ENCODE measurements at places on chromosomes 2 and 18.

DNA sequence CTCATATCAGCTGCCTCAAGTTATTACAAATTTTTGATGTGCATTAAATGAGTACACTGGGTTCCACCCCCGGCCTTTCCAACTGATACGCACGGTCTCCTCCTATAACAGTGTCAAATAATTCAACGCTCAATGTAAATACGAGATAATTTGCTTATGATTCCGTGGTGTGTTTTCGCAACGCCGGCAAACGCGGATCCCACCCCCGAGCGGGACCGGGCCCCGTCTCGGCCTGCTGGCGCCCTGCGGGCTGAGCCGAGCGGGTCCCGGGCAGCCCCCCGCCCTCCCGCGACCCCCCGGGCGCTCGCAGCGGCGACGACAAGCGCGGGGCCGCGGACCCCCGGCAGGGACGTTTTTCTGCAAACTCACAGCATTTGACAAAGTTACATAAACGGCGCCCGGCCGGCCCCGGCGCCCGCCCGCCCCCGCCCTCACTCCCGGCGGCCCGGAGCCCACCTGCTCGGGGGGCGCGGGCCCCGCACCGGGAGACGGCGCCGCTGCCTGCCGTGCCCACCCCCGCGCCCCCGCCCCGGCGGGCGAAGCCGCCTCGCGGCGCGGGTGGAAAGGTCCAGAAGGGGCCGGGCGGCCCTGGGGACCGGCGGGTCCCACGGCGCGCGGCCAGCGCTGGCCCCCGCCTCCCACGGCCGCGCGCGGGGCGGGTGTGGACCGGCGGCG is 762 bp downstream of the HDAC4 start:
- no peak for DNase-seq

DNA sequence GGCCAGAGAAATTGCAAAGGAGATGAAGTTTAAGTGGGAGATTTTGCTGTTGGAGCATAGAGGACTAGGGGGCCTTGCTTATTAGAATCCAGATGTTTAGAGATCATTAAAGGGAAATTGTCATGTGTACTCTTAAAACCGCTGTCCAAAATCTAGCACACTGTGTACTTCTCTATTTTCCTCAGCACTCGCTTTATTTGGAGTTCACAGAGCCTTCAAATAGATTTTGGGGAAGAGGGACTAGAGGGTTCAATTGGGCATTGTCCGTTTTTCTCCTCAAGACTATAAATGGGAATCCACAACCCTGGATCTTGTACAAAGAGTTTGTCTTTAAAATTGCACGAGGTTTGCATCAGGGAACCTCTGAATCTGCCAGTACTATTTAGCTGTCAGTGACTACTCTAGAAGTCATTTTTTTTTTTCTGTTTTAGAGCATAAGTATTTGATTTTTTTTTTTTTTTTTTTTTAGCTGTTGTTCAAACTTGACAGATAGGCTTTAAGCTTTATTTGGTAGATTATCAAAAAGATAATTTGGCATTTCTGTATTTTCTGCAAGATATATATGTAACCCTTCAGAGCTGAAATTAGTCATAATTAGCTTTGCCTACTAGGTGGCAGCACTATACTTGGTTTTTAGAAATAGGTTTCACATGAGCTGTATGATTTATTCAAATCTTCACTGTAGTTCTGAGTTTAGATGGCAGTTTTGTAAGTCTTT is 14.2 kb downstream of the PMS1 start:
- no peak for DNase-seq

- DNase-seq, result no peak
These were observed 207.8 kb downstream of the MYT1L start for GRCh38 chr2:2123238-2123637.

GRCh38 chr18:43757273-43757672 is 480.0 kb upstream of the SYT4 start:
- no peak for DNase-seq

GRCh38 chr2:240585101-240585500 is 1.4 kb upstream of the CAPN10 start:
- no peak for DNase-seq

DNA sequence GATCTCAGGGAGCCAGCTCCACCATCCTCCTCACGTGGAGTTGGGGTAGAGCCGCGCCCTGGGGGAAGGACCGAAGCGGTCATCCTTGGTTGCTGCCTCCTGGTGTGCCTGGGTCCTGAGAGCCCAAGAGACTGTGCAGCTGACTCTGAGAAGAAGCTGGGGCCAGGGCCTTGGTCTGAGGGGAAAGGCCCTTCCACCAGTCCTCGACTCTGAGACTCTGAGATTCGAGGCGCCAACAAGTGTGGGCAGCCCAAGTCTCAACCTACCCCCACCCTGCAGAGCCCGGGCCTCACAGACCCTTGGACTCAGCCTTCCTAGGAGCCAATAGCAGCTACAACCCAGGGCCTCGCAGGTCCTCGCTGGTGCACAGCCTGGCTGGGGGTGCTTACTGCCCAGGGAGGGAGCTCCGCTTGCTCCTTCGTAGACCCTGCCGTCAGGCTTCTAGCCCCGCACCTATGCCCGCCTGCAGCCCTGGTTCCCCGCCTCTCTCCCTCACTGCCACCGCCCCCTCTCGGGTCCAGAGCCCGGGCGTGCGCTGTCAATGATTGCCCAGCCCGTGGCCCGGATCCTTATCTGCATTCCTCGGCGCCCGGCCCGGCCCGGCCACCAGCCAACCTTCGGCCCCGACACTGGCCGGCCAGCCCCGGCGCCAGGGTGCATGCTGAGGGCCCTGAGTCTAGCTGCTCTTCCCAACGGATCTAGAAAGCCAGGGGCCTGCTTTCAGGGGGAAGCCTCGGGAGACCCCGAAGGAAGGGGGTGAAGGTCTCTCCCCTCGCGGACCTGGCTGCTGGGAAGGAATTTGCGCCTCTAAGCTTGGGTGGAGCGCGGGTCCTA is 2.0 kb downstream of the IHH start:
- no peak for DNase-seq

DNA sequence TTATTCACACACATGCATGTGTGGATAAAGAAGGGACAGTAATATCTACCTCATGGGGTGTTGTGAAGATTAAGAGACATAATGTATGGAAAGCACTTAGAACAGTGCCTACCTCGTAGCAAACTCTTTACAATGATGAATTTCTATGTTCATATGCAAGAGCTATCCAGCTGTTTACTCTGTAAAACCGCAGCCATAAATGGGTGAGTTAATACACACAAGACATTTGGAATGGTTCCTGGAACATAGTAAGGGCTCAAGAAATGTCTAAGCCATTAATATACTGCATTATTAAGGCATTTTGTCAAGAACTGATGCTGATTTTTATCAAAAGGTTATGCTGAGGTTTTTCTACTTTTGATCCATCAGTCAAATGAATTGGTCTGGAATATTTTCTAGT is 1076.2 kb downstream of the TSN start:
- no peak for DNase-seq

DNA sequence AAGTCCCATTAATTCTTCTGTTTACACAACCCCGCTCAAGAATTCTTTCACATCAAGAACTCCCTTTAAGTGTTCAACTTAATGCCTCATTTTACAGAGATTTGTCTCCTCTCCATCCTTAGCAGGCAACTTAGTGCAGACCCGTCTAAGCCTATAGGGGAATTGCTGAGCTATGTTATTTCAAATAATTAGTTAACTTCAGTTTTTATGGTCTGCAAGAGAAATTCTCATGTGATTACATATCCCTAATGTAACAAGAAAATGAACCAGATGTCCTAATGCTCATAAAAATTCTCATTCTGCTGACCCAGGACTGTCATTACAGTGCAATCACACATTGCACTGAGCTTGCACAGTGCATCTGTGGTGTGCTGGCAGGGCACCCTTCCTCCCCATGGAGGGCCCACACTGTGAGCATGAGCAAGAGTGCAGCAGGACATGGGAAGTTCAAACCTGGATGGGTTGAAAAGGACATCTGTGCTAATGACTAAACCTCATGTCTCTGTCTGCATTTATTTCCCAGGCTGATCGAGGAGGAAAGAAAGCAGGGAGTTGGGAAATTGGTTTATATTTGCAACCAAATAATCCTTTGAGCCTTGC is 97.1 kb downstream of the COL5A2 start:
- no peak for DNase-seq

DNA sequence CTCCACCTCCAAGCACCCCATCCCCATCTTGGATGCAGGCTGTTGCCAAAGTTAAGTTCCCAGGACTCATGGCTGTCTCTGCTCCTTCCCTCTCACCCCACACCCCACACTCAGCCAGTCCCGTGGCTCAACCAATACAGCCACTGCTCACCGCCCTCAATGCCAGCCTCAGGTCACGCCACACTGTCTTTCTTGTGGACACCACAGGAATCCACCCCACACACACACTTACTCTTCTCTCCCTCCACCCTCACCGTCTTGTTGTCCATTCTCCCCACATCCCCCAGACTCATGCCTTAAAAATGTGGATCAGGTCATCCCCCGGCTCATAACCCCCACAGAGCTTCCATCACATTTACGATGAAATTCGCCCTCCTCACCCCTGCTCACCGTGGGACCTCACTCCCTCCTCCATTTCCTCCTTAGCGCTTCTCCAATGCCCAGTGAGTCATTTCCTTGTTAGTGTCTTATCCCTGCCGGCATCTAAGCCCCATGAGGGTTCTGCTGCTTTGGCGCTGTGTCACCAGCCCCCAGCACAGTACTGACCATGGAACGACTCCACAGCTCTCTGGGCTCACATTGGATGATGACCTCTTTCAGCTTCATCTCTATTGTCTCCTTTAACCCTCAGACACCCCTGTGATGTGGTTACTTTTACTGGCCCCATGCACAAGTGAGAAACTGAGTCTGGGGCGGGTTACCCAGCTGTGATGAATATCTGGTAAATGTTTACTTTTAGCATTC is 13.8 kb downstream of the MLPH start:
- no peak for DNase-seq

DNA sequence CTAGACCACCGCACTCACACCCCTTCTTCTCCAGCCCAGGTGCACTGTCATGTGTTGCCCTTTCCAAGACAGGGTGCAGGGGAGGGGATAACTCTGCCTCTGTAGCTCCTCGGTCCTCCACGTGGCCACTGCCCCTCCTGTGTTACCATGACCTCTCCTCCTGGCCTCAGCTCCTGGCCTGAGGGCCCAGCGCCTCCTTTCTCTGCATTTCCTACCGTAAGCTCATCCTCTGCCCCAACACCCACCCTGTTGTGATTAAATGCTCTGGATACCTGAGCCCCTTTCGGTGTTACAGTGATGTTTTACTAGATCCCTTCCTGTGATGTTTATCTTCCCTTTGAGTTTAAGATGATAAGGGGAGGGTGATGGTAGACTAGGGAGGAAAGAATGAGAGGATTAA is 242.3 kb downstream of the PTPRM start:
- no peak for DNase-seq

- DNase-seq, result no peak
These were observed 16.7 kb downstream of the ZCCHC2 start for GRCh38 chr18:62539284-62540165.

DNA sequence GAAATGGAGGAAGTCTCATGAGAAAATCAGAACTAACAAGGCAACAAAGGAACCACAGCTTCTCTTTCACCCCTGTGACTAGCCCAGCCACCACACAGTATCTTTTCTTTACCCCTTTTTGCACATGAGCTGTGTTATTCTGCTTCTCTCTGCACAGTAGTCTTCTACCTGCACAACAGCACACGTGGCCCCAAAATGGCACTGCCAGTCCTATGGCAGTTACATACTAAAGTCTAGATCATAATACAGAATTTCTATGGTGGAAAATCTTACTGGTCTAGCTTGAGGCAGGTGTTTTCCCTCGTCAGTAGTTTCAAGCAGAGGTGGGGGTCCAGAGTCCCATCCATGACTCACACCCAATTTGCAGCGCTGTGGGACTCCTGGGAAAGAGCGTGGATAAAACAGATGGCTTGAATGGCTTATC is 177.7 kb downstream of the DIS3L2 start:
- no peak for DNase-seq

GRCh38 chr2:179532863-179533278 is 268.2 kb upstream of the SESTD1 start:
- DNase-seq, result no peak

DNA sequence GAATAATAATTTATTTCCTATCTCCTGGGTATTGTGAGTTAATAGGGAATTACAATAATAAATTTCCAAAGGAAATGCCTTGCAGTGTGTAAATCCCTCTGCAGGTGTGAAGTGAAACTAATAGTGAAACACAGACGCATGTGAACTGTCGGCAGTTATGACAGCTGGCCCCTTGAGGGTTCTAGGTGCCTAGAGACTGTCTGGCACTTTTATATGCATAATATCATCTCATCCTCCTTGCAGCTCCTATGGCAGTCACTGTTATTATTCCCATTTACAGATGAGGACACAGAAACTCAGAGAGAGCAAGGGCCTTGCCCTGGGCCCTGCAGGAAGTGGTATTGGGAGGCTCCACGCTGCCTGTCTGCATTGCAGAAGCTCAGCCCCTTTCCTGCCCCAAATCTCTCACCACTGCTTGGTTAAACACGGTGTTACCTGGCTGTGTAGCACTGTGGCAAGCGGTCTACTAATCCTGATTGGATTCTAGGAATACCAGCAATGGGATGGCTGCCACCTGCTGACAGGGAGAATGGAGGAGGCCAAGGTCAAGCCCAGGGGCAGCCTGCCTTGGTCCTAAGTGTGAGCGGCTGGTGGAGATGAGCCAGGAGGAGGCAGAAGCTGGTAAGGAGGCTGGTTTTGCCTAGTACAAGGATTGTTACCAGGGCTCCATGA is 32.8 kb upstream of the ACKR3 start:
- peak; percentile 25 for DNase-seq

- DNase-seq, result no peak
These were observed 3.2 kb downstream of the NRP2 start for GRCh38 chr2:205685314-205686055.

DNA sequence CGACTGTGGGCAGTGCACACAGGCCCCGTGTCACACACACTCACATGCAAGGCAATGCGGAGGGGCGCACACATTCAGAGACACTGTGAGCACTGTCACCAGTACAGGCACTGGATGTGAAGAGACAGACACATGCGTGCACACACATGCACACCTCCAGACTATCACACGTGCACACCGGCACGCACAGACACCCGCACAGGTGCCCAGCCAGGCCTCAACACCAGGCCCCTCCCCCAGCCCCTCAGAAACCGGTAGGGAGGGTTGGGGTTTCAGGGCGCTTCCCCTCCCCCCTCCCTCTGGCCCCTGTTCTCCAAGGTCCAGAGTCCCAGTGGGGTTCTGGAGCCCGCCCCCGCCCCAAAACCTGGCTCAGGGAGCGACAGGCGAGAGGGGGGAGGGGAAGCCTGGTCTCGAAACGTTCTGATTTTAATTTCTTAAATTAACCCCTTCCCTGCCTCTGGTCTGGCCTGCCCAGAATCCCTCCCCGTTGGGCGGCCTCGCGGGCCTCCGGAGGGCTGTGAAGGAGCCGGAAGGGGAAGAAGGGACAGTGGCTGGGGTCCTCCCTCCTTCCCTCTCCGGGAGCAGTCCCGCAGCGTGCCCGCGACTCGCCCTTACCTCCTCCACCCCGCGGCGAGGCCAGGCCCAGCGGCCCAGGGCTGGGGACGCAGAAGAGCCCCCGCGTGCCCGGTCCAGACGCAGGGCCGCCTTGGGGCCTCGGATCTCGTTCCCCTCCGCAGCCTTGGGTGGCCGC is 558 bp downstream of the FBXO41 start:
- DNase-seq, result no peak

DNA sequence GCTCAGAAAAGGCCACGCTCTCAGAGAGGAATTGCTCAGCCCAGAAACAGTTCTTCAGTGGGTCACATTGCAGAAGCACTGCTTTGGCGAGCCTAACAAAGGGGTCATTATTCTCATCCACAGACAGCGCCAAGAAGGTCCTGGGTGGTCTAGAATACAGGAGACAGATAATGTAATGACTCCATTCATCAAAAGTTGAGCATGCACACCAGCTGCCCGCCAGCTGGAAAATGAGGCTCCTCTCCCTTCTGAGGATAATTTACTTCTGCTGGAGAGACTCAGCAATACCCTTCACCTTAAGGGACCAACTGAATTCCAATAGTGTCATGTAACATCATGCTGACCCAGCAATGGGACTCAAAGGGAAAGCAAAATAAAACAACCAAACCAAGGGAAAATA is 79.9 kb downstream of the TRIB2 start:
- DNase-seq, result no peak
